Stimulated activated CD8-positive, alpha-beta memory T cell treated with anti-CD3 and anti-CD28 coated beads, Interleukin-7, amount 100 ng/mL, for 4 hours (primary cell): ENCODE measurements at places on chromosomes 5 and 9.

DNA sequence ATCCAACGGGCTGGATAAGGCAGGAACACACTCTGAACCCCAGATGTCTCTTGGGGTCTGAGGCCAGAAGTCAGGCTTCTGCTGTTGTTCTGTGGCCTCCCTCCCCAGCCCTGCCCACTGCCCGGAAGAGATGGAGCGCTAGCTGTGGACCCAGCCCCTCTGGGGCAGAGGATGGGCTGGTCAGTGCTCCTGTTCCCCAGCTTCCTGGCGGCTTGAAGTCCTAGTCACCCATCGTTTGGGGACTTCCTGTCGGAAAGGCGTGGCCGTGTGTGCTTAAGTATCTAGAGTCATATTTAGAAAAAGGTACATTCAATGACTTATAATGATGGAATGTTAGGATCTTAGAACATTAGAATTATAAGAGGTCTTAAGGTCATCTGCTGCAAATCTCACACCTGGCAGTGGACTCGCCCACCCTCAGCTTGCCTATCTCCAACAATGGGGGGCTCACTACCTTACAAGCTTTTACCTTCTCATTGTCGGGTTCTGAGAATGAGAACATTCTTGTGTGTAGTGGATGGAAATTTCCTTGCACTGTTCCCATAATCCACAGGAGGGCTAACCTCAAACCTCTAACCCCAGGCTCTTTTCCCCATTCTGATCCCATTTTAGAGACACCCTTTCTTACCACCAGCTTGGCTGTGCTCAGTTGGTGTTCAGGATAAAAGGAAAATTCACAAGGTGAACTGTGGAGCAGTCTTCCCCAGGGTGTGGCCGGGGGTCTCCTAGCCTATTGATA lies 13.4 kb upstream of the AIF1L start:
- no peak for DNase-seq

- no peak for DNase-seq
Observed at GRCh38 chr9:23380821-23381220, 445.2 kb downstream of the ELAVL2 start.

- DNase-seq: no peak
Observed at GRCh38 chr5:115387816-115388215, 91.4 kb upstream of the CCDC112 start.

GRCh38 chr5:105840800-105841199 lies 1829.9 kb downstream of the EFNA5 start:
- DNase-seq: no peak

GRCh38 chr5:133364936-133365707 lies 247.2 kb downstream of the FSTL4 start:
- DNase-seq: no peak

DNA sequence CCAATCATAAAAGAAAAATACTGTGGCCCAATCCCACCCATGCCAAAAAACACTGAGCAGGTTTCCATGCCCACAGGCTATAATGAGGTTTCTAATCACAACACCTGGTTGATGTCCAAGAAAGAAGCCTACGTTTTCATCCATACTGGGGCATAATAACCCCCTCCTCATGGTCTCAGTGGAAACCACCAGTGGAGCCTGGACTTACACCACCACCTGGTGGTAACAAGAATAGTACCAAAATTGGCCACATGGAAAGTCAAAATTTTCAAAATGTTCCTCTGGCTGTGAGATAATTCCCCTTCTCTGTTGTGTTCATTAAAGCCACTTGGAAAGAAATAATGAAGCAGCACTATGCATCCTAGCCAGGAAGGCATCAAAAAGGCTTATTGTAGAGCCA lies 687.3 kb upstream of the ST8SIA4 start:
- DNase-seq: no peak

GRCh38 chr9:96242811-96243210 lies 59.2 kb downstream of the HSD17B3 start:
- DNase-seq: no peak

GRCh38 chr9:87720173-87720572 lies 5.7 kb upstream of the CTSL start:
- no peak for DNase-seq

DNA sequence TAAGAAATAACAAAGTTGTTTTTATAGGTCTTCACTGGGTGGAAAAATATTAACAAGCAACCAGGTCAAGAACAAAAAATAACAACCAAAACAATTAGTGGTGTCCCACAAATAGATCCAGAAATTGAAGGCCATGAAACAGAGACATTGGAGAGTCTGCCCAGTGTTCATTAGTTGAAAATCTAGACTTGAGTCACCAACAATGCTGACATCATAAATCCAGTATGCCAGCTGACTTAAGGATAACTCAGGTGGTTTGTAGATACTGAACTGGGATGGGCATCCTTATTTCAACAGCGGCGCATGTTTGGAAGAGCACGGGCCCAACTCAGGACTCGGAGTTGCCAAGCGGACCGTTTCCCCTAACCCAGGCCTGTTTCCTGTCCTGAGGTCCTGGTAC lies 80.7 kb upstream of the TNFAIP8 start:
- no peak for DNase-seq

DNA sequence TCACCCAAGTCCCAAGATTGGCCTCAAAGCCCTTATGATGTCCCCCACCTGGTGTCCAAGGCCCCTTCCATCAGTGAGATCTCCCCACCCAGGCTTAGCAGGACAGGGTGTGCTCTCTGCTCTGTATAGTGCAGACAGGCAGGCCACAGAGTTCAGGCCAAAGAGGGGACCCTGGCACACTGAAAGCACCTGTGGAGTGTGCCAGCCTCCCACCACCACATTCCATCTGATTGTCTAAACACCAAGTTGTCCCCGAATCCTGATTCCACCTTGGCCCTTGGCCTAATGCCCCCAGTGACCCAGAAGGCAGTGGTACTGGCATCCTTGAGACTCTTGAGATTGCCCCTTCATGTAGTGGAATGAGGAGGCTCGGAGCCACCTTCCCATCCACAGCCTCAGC lies 5.4 kb downstream of the SPINK4 start:
- DNase-seq: no peak

DNA sequence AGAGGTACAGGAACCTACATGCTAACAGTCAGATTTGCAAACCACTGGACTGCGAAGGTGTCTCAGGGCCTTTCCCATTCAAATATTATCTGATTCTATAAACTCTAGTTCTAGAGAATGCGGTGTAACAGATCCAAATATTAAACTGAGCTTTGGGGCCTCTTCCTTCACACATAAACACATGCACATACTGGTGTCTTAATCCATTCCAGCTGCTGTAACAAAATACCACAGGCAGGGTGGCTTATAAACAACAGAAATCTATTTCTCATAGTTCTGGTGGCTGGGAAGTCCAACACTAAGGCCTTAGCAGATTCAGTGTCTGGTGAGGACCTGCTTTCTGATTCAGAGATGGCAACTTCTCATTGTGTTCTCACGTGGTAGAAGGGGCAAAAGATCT lies 30.2 kb downstream of the RETREG1 start:
- no peak for DNase-seq

- DNase-seq: no peak
Observed at GRCh38 chr5:174990909-174991308, 266.5 kb downstream of the MSX2 start.

GRCh38 chr5:176844706-176845391 lies 34.5 kb downstream of the UNC5A start:
- no peak for DNase-seq
